ENCODE measurements at places on chromosomes 1 and 21.

DNA sequence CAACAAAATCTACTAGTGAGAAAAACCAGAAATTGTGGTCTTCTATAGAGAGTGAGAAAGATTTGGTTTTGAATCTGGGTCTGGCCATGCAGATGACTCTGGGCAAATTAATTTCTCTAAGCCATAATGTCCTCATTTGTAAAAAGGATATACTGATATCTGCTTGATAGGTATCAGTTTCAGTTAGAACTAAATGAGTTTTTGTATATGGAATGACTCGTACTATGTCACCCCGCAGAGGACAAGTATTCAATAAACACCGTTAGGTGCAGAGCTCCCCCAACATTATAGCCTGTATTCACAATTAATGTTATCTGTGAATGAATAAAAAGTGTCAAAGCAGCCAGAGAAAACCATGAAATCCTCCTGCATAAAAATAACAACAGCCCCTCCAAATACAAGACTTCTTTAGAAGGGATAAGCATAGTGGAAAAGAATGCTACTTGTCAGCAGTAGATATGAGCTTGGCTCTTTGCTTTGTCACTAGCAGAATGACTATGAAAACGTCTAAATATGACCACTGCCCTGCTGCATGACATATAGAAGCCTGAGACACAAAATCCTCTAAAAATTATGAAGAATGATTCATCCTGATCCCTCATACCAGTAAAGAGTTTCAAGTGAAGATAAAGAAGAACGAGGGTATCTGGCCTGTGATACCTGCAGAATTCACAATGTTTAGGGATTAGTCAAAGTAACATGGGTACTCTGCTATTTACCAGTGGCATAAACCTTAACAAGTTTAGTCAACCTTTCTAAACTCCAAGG lies 17.8 kb downstream of the SCAF4 start:
- no peak for DNase-seq

DNA sequence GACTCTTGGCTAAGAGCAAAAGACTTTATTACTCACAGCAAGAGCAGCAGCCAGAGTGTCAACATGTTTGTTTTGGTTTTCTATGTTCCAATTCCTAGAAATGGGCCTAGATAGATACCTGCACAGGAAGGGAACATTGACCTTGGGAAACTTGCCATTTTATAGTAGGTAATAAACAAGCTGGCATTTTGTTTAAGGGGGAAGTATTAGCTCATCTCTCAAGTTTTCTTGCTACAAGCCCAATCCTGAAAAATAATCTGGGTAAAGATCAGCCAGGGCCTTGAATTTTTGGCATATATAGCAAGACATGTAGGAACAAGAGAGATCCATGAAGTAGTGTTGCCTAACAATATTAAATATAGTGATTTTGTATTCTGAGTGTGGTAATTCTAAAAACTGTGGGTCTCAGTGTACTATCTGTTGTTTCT lies 51.4 kb upstream of the RGL1 start:
- DNase-seq: no peak

GRCh38 chr1:147624011-147624410 lies 46.3 kb downstream of the ACP6 start:
- no peak for DNase-seq

- DNase-seq: no peak
Observed at GRCh38 chr1:198612471-198613260, 26.2 kb upstream of the PTPRC start.

GRCh38 chr1:15477646-15478212 lies 1.8 kb downstream of the CELA2B start:
- no peak for DNase-seq

DNA sequence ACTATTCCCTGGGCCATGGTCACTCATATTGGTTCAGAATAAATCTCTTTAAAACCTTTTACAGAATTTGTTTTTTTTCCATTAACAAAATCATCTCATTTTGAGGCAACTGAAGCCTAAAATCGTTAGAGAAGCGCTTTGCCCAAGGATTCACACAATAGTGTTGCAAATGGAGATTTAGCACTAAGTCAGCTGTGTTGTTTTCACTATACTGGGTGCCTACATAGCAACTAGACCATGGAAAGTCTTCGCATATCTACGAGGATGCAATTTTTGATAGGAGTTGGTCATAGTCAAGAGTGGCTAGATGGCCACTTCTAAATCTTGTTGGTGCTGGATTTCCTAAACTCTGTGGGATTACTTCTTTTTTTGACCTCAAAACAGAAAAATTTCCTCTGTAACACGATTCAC lies 530 bp upstream of the TIPRL start:
- DNase-seq: no peak
